Muscle of arm (tissue), 14 donors: ENCODE measurements at places on chromosomes 6 and 20. TPM values are rescaled to one million over a fixed set of nuclear protein-coding genes. Genes with fewer than 3 reads are reported as not detected.

The GRM1 gene
- 0.10 TPM for polyA plus RNA-seq

The RAET1L gene
- not detected for polyA plus RNA-seq

The SPATA25 gene
- 3.3 TPM for polyA plus RNA-seq

The STX7 gene
- polyA plus RNA-seq: 14.9 TPM

The DAAM2 gene
- 41.0 TPM for polyA plus RNA-seq

The OR2H1 gene
- not detected for polyA plus RNA-seq

The RAMACL gene
- 0.18 TPM for polyA plus RNA-seq

The LCA5 gene
- polyA plus RNA-seq: 5.4 TPM

The TRIM10 gene
- polyA plus RNA-seq: not detected

The PDYN gene
- not detected for polyA plus RNA-seq

The NOL4L gene
- polyA plus RNA-seq: 25.8 TPM

The CALHM6 gene
- 2.0 TPM for polyA plus RNA-seq

The DEFB132 gene
- polyA plus RNA-seq: not detected

The GJA10 gene
- polyA plus RNA-seq: not detected

The SMIM26 gene
- 100 TPM for polyA plus RNA-seq

The TCF15 gene
- 4.3 TPM for polyA plus RNA-seq

The SLC44A4 gene
- polyA plus RNA-seq: 0.12 TPM

The GABRR1 gene
- polyA plus RNA-seq: 1.1 TPM

The GPX5 gene
- not detected for polyA plus RNA-seq

The C2 gene
- 6.1 TPM for polyA plus RNA-seq

The PRRT1 gene
- 1.1 TPM for polyA plus RNA-seq

The MEP1A gene
- not detected for polyA plus RNA-seq

The LBP gene
- polyA plus RNA-seq: not detected

The TP53TG5 gene
- polyA plus RNA-seq: 0.39 TPM

The PAK5 gene
- polyA plus RNA-seq: 0.22 TPM

The PRDM1 gene
- 24.4 TPM for polyA plus RNA-seq
